ENCODE measurements at places on chromosomes 1 and 21.
A peak's percentile ranks its signal among the peaks of the same experiment; 100 is the strongest.

- DNase-seq: no peak
Measured at GRCh38 chr1:43009274-43009673, 50.6 kb upstream of the SLC2A1 start.

DNA sequence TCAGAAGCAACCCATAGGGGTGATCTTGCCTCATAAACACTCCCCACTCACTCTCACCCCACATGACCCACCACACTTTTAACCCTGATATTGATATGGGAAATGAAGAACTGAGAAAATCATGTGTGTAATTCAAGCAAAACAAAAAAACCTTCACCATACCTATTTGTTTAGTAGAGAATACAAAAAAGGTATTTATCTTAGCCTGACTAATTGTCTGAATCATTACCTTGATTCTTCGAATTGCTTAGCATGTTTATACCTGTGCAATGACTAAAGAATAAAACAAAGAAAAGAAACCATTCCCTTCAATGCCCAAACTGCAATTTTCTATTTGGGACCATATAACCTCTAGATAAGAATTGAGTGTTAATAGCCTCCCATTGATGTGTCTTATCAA, 1.8 kb downstream of the CLDN17 start:
- no peak for DNase-seq

DNA sequence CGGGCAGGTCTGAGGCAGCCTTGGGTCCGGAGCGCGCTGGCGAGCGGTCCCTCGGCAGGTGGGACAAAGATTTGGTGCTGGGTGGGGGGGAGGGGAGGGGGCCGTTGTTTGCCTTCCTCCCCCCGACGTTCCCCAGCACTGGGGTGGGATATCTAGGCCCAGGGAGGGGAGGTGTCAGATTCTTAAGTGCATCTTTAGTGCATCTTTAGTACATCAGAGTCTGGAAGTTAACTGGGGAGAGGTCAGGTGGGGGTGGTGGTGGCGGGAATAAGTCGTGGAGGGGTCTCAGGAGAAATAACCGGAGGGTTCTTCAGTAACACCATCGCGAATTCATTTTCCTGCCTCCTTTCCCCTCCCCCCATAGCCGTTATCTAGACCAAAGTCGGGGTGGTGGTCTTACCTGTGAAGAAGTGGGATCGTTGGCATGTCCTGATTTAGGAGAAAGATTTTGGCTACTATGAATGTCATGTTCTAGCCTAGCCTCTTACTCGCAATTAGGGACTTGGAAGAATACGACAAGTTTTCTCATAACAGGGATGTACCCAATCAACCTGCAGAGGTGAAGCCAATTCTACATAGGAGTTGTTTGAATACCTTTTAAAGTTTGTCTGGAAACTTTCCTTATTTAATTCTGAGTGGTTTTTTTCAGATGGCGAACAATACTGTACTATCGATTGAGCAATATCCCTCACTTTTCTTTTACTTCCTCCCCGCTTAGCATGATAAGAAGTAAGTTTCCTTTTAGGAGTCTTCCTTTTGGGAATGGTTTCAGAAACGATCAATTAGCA, 886 bp downstream of the ZMYM4 start:
- DNase-seq: no peak

- no peak for DNase-seq
Measured at GRCh38 chr1:243731974-243732625, 117.9 kb downstream of the AKT3 start.

GRCh38 chr1:230064283-230064682, 2.8 kb upstream of the GALNT2 start:
- no peak for DNase-seq

DNA sequence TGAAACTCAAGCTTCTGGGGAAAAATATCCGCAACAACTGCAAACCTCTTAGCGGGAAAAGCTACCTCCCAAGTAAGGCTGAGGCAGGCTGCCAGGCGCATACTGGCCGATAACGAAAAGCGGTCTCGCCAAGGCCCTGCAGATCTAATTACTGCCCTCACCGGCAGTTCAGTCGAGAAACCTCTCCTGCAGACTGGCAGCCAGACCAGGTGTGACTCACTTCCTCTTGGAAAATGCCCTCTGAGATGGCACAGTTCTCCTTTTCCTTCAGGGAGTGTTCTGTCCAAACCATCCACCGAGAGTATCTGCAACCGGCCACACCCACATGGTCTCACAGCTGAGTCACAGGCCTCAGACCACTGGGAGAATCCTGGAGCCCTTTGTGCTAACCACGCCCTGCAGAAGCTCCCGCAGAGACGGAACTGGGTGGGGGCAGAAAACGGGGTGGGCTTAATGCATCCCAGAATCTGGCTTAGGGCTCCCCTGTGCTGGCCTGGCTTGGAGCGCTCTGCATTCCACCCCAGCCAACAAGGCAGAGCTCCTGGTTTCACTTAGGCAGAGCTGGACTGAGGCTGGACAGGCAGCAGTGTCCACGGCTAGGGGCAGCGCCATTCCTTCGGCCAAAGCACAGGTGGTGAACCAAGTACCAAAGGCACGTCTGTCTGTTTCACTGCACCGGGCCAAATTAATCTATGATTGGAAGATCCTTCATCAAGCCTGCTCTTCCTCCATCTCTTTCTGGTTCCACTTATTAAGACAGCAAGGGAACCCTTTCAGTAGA, 1.2 kb downstream of the S100A10 start:
- DNase-seq: peak; percentile 36

DNA sequence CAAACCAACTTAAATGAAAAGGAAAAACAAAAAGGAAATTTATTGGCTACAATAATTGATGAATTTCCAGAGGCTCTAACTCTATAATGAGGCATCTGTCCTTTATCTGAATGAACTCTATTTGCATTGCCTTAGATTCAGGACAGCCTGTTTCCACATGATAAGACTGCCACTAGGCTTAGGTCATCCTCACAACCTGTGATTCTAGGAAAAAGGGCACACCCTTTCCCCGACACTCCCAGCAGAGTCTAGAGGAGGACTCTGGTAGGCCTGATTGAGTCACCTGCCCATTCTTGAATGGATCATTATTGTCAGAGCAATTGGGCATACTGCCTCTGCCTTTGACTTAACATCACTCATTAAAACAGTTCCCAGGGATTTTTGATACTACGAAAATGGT, 262.8 kb downstream of the TPR start:
- no peak for DNase-seq

DNA sequence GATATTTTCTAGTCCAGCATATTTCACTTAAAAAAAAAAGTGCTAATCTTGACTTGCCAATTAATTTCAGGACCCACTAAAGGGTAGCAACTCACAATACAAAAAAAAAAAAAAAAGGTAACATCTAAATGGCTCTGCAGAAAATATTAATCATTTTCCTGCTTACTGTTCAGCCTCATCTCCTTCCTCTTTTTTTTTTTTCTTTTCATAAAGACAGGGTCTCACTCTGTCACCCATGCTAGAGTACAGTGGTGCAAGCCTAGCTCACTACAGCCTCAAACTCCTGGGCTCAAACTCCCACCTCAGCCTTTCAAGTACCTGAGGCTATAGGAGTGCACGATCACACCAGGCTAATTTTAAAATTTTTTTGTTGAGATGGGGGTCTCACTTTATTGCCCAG, 30.4 kb downstream of the TTC13 start:
- no peak for DNase-seq

DNA sequence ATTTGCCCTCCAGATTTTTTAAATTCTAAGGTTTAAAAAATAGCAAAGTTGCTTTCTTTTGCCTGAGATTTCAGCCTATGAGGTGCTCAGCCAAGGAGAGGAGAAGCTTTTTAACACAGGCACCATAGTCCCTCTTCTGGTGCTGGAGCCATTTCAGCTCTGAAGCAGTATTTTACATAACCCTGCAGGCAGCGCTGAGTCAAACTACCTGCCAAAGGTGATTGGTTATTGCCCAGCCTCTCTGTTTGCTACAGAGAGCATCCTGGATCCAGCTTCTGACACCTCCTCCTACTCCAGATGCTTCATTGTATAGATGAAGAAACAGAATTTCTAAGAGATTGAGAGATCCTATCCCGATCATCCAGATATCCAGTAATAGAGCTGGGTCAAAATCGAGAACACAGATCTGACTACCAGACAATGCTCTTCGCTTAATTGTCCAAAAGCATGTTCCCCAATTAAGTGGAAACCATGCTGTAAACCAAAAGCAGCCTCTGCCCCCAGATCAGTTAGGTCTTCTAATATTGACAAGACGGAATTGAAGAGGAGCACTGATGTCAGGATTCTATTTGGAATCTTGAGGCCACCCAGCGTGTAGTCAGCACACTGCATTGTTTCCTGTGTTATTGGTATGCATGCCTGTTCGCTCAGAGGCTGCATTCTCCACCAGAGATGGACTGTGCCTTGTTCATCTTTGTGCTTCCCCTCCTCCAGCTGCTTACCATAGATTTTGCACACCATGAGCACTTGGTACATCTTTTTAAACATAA, 22.1 kb downstream of the RGS8 start:
- no peak for DNase-seq

DNA sequence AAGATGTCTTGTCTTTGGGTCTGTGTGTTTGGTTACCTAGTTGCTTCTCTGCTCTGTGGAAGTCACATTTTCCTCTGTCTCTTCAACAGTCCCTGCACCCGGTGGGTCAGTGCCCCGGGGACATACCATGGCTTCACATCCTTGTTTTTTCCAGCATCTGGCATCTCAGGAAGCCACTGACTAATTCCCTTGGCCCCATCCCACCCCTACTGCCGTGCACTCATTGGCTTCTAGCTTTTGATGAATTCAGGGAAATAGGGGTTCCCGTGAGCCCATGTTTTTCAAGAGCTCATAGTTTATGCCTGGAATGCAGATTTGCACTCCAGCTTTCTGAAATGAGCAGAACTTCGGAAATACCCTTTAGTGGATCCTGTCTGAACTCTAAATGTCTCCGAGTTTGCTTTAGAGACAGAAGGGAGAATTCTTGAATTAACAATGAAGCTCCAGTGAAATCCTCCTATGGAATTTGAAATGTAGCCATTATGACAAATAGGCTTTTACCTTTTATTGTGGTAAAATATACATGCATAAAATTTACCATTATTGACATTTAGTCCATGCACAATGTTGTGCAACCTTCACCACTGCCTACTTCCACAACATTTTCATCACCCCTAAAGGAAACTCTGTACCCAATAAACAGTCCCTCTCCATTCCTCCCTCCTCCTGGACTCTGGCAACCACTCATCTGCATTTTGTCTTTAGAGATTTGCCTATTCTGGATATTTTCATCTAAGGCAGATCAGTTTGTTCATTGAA, 67.5 kb downstream of the CLIC6 start:
- no peak for DNase-seq

DNA sequence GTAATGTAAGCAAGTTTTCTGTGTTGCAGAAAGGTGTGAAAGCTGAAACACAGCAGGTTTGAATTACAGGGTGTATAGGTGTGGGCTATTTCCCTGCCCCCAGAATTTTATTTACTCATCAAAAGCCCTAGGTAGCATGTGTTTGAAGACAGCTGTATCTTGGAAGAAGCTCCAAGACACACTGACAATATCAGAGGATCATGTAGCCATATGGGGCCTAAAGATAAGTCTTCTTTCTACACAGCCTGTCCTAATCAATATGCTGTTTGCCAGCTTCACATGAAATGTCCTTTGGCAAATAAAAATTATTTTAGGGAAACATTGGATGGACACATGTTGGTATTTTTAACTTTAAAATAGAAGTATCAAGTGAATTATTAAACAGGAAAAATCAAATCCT, 17.5 kb upstream of the SUCO start:
- no peak for DNase-seq

- DNase-seq: no peak
Measured at GRCh38 chr1:12141163-12141850, 25.5 kb upstream of the TNFRSF1B start.

DNA sequence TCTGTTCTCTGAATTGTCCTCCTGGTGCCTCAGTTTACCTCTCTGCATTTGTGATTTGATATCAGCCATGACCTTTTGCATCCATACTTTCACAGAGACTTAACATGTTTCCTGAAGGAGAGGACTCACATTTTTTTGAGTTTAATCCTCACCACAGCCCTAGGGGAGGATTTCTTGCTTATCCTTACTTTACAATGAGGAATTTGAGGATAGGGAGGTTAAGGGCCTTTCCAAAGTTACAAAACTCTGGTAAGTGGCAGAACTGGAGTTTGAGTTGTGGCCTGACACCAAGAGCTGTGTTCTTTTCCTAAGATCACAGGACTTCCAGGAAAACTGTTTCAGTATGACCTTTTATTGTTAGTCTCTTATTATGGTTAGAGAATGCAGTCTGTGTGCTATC, 34.2 kb downstream of the TNFRSF8 start:
- no peak for DNase-seq

DNA sequence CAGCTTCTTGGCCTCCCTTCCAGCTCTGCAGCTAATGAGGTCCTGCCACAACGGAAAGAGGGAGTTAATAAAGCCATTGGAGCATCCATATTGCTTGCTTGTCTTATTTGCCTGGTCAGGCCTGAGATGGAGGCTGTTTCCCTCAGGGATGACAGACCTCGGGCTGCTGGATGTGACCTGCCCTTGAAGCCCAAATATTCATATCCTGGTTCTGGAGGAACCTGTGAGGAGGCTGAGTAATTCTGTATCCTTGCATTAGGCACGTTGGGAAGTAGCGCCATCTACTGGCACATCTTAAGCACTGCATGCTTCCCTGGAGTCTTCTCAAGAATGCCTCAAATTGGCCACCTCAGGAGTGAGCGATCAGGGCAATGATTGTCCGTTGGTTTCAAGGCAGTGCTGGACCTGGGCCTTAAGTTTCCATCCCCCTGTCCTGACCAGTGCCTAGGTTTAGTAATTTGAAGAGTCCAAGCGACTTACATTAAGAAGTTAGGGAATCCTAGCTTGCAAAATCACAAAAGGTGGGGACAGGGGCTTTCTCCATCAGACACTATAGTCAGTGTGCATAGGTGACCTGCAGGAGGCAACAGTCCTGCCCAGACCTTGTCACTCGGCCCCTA, 13.8 kb upstream of the NASP start:
- no peak for DNase-seq

- no peak for DNase-seq
Measured at GRCh38 chr21:26351661-26352060, 181.1 kb upstream of the APP start.

DNA sequence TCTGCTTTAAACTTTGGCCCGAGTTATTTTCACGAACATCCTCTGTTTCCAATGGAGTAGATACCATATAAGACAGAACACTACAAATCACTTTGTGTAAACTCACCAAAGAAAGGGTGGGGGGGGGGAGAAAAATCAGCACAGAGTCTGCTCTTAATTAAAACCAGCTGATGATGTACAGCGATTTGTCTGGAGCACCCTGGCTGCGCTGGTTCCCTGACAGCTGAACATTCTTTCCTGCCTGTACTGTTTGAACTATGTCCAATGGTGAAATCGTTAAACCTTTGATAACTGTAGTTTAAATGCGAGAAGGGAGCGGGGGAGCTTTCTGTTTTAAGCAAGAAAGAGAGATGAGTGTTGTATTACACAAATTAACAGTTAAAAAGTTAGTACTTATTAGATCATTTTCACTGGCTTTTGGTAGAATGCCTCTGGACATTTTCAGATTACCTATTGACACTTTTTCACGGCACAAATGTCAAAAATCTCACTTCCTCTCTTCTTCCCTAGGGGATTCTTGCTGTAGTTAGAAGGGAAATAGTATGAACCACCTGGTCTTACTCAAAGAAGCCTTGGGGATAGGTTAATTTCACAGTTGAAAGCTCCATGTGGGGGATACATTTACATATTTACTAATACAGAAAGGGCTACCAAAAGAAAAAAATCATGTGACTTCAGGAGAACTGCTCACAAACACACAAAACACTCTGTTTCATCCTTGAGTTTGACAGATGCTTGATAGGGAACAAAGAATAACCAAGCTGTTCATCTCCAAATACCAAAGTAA, 140.2 kb upstream of the RUNX1 start:
- no peak for DNase-seq
